ENCODE measurements at places on chromosomes 6 and 20. TPM values are rescaled to one million over a fixed set of nuclear protein-coding genes. Genes with fewer than 3 reads are reported as not detected.

Gene GLP1R
- not detected for total RNA-seq

Gene TREM1
- total RNA-seq: 0.32 TPM

Gene PAX1
- total RNA-seq: not detected

Gene PTK6
- 2.5 TPM for total RNA-seq

Gene ADGB
- total RNA-seq: not detected

Gene GATA5
- total RNA-seq: 0.37 TPM

Gene ADNP
- 44.0 TPM for total RNA-seq

Gene PIGU
- total RNA-seq: 22.6 TPM

Gene CFB
- total RNA-seq: 1.6 TPM

Gene GGTLC1
- not detected for total RNA-seq

Gene PNPLA1
- total RNA-seq: not detected

Gene VWA7
- 1.5 TPM for total RNA-seq

Gene TCP11
- total RNA-seq: not detected

Gene IP6K3
- 0.80 TPM for total RNA-seq

Gene VARS1
- 47.4 TPM for total RNA-seq

Gene SMIM13
- 15.2 TPM for total RNA-seq

Gene FAM50B
- 5.4 TPM for total RNA-seq

Gene HLA-DOA
- not detected for total RNA-seq

Gene HEY2
- total RNA-seq: 0.07 TPM

Gene ZNF391
- total RNA-seq: 0.25 TPM

Gene NRM
- total RNA-seq: 26.1 TPM

Gene OGFR
- 46.4 TPM for total RNA-seq
